ENCODE measurements at places on chromosomes 1 and 21.

GRCh38 chr1:22861764-22862440 is 110.8 kb downstream of the LACTBL1 start:
- DNase-seq, result no peak

DNA sequence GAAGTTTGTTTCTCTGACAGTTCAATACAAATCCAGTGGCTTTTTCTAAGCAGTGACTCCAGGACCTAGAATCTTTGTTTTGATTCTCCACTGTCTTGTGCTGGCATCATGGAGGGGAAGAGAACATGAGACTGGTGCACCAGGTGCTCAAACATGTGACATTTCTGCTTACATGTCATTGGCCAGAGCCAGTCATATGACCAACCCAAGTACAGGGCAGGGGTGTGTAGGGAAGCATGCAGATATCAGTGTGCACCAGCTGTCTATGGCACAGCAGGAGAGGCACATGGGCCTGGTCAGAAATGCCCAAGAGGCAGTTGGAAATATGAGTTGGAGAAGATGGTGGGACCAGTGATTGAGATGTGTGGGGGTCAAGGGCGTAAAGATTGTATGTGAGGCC is 297.0 kb downstream of the HHAT start:
- no peak for DNase-seq

GRCh38 chr1:3320246-3321152 is 134.0 kb upstream of the ARHGEF16 start:
- DNase-seq, result no peak

GRCh38 chr1:93446837-93447451 is 974 bp upstream of the FNBP1L start:
- peak; percentile 15 for DNase-seq

GRCh38 chr21:42251654-42252324 is 32.8 kb downstream of the ABCG1 start:
- DNase-seq, result no peak

GRCh38 chr1:189708674-189709073 is 769.0 kb downstream of the BRINP3 start:
- no peak for DNase-seq

DNA sequence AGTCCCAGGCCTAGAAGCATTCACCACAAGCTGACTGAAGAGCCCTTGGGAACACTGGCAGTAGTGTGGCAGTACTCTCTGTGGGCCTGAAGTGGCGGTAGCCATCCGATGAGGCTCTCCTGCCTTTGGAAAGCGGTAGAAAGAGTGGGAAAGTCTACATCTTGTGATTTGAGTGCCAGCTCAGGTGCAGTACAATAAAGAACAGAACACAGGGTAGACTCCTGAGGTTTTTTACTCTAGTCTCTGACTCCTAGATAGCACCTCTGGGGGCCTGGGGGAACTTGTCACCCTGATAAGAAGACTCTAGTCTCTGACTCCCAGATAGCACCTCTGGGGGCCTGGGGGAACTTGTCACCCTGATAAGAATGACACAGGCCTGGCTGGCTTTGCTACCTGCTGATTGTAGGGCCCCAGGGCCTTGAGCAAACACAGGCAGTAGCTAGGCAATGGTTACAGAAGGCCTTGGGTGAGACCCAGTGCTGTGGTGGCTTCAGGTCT is 18.0 kb upstream of the IL20 start:
- DNase-seq, result no peak

DNA sequence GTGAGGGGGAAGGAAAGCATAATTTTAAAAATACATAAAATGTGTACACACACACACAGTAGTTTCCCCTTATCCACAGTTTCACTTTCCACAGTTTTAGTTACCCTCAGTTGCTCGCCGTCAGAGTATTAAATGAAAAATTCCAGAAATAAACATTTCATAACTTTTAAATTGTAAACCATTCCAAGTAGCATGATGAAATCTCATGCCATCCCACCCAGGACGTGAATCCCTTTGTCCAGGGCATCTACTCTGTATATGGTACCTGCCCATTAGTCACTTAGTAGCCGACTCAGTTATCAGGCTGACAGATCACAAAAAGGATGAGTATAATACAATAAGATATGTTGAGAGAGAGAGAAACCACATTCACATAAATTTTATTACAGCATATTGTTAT is 36.2 kb downstream of the EPS15 start:
- DNase-seq, result no peak

DNA sequence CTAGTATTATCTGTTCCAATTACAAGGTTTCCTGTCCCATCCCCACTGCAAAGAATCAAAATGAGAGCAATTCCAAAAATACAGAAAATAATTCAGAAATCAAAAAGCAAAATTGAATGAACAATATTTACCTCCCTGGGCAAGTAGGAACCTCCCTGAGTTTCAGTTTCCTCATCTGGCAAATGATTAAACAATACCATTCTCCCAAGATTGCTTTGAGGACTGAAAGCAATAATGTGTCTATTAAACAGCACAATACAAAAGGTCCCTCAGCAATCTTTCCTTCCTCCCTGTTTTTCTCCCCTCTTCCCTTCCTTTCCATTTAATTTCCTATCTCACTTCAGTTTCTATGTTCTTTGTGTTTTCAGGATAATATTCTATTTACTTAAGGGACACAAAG is 171.0 kb downstream of the ZC3H11B start:
- no peak for DNase-seq

DNA sequence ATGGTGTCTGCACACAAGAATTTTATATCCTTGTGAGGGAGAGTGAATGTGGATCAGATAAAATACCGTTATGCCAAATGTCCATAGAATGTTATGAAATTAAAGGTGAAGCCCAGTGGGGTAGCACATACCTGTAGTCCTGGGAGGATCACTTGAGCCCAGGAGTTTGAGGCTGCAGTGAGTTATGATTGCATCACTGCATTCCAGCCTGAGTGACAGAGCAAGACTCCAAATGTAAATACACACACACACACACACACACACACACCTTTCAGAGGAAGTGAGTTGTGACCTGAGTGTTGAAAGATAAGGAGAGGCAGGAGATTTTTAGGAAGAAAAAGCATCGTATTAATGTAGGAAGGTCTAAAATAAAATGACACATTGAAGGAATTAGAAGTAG is 28.1 kb upstream of the ZYG11A start:
- DNase-seq, result no peak

- DNase-seq, result no peak
Measured at GRCh38 chr1:212596798-212597197, 11.8 kb upstream of the ATF3 start.

GRCh38 chr1:24752305-24752704 is 7.1 kb downstream of the CLIC4 start:
- no peak for DNase-seq

DNA sequence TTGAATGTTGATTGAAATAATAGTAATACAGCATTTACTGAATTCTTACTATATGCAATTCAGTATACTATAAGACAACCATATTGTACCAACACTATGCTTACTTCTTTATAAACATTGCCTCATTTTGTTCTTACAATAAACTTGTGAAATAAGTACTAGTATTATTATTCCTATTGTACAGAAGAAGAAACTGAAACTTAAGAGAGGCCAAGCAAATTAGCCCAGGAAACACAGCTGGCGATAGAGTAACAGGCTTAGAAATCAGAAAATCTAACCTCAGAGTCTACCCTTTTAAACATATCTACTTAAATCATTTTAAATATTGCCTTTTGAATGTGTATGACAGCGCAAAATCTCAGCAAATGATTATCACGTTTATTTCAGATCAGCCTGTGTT is 41.7 kb downstream of the FASLG start:
- DNase-seq, result no peak

GRCh38 chr1:66791621-66792610 is 9.2 kb downstream of the INSL5 start:
- no peak for DNase-seq

GRCh38 chr1:156623946-156624813 is 5.0 kb downstream of the HAPLN2 start:
- no peak for DNase-seq

GRCh38 chr1:221829327-221830015 is 87.6 kb upstream of the DUSP10 start:
- DNase-seq, result no peak

DNA sequence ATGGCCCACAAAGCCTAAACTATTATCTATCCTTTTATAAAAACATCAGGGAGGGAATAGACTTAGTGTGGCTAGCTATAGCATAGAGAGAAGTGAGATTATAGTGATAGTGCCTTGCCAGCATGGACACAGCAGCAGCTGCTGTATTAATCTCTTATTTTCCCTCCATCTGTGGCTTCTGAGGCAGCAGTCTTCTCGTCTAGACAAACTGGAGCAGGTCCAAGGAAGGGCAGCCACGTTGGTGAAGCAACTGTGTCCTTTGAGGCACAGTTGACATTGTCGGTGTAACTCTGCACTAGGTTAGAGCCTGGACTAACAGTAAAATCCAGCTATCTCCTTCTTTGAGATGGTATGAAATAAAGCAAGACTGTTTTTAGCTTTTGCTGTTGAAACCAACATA is 131.3 kb downstream of the CACHD1 start:
- no peak for DNase-seq

- DNase-seq, result no peak
Measured at GRCh38 chr1:247119600-247120407, 15.6 kb upstream of the ZNF669 start.

GRCh38 chr1:98056781-98057180 is 135.9 kb upstream of the DPYD start:
- DNase-seq, result no peak

GRCh38 chr21:38524168-38525153 is 26.2 kb upstream of the ERG start:
- no peak for DNase-seq
